Body of pancreas (tissue), 4 donors: ENCODE measurements at places on chromosomes 6 and 20.

- peak; percentile 80 for DNase-seq
These were observed 69.8 kb upstream of the FAM184A start for GRCh38 chr6:119148098-119148824.

DNA sequence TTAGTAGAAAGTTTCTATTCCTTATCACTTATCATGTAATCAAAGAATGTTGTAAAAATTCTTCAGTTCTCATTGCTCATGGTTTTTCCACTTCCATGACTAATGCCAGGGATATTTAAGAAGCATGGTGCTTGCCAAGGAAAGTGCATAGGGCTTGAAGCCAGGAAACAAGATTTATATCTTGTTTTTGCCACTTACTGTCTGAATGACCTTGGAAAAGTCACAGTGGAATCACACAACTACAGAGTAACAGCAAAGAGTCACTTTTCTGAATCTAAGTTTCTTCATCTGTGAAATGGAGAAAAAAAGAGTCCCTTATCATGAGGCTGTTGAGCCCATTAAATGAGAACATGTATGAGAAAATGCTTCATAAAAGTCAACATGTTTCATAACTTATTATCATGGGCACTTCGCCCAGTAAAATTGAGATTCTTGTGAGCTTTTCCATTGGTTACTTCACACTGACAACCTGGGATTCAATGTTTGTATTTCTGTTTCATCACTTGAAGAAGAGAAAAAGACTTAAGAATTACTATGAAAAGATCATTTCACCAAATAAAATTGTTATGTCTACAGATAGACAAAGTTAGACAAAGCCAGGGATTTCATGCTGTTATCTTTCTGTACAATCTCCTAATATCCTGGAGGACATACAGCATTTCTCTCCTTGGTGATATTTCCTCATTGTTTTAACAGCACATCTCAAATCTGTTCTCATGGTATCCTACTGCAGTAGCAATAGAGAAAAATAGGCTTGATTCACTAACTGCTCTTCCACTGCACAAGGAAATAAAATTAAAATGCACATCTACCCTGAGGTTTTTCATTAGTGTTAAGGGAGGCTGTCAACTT, 7.6 kb upstream of the BMP5 start:
- DNase-seq, result no peak

- DNase-seq, result no peak
These were observed 8.4 kb downstream of the BTBD9 start for GRCh38 chr6:38631186-38631783.

DNA sequence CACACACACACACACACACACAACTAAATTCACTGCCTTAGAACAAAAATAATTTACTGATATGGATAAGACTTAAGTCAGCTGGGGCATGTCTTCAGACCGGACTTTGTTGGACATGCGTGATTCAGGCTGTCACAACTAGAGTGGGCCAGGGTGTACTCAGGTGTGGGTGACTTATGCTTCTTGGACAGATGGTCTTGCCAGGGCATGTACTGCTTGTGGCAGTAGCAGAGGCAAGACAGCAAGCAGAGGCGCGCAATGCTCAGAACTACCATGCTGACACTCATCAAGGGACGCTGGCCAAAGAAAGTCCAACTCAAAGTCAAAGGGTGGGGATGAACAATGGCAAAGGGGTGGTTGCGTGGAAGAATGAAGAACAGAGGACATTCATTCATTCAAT, 437.5 kb downstream of the CBLN4 start:
- no peak for DNase-seq

DNA sequence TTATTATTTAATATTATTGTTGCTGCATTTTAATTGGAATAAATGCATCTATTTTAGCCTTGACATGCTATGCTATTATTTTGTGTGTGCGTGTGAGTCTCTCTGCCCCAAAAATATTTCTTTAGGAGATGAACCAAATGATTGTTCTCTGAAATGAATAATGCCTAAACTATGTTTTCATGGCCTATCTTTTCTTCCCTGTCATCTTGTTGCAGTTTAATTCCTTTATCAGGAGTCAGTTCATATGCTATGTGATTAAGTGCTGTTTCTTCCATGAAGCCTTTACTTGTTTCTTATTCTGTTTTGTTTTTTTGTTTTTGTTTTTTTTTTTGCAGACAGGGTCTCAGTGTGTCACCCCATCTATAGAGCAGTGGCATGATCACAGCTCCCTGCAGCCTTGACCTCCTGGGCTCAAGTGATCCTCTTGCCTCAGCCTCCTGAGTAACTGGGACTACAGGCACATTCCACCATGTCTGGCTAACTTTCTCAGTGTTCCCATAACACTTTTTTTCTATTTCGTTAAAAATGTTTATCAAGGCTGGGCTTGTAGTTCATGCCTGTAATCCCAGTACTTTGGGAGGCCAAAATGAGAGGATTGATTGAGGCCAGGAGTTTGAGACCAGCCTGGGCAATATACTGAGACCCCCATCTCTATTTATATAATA, 25.7 kb downstream of the TPX2 start:
- DNase-seq, result no peak

GRCh38 chr6:154509421-154510143, 903 bp downstream of the CNKSR3 start:
- peak; percentile 55 for DNase-seq

DNA sequence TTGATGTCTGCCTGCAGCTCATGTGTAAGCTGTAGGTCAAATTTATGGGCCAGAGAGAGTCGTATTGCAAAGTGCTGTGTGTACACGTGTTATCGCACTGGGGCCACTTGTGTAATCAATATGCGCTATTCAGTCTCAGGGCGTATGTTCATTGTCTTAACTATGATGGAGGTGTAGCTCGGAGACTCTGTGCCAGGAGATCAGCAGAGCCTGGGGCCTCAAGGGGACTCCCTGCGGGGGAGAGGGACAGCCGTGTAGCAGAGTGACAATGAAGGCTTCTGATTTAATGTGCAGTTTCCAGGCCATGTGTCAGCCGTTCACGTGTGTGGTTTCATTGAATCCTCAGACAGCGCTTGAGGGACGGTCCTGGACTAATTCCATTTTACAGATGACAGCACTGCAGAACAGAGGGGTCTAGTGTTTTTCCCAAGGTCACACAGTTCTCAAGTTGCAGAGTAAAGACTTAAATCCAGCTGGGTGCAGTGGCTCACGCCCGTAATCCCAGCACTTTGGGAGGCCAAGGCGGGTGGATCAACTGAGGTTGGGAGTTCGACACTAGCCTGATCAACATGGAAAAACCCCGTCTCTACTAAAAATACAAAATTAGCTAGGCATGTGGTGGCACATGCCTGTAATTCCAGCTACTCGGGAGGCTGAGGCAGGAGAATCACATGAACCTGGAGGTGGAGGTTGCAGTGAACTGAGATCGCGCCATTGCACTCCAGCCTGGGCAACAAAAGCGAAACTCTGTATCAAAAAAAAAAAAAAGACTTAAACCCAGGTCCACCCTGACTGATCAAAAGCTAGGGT, 242.5 kb downstream of the PREX1 start:
- DNase-seq, result no peak

DNA sequence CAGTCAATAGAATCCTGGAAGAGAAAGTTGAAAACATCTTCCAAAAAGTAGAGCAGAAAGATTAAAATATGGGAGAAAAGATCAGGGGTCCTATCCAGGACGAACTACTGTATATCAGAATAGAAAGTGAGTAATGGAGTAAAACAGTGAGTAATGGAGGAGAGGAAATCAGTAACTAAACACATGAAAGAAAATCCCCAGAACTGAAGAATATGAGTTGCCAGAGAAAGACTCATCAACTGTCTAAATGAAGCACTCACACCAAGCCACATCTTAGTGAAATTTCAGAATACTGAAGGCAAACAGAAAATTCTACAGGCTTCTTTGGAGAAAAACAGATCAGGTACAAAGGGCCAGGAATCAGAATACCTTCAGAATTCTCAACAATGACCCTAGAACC, 14.9 kb downstream of the IL17A start:
- no peak for DNase-seq

DNA sequence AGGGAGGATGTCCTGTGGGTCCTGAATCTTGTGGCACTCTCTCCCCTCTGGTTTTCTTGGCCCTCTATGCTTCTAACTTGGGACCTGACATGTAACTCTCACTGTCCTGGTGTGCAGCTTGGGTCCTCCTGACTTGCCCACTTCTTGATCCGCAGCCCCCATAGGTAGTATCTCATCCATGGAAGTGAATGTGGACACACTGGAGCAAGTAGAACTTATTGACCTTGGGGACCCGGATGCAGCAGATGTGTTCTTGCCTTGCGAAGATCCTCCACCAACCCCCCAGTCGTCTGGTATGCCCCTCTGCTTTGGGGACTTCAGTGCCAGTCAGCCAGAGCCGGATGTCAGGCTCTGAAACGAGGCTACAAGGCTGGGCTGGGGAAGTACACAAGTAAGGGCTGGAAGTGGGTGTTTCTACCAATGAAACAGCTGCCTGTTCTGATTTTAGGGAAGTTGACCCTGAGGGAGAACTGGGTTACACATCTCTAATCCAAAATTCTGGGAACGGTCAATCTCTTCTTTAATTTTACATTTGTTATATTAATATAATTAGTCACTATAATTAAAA, 641 bp downstream of the DBNDD2 start:
- DNase-seq, result peak; percentile 25

DNA sequence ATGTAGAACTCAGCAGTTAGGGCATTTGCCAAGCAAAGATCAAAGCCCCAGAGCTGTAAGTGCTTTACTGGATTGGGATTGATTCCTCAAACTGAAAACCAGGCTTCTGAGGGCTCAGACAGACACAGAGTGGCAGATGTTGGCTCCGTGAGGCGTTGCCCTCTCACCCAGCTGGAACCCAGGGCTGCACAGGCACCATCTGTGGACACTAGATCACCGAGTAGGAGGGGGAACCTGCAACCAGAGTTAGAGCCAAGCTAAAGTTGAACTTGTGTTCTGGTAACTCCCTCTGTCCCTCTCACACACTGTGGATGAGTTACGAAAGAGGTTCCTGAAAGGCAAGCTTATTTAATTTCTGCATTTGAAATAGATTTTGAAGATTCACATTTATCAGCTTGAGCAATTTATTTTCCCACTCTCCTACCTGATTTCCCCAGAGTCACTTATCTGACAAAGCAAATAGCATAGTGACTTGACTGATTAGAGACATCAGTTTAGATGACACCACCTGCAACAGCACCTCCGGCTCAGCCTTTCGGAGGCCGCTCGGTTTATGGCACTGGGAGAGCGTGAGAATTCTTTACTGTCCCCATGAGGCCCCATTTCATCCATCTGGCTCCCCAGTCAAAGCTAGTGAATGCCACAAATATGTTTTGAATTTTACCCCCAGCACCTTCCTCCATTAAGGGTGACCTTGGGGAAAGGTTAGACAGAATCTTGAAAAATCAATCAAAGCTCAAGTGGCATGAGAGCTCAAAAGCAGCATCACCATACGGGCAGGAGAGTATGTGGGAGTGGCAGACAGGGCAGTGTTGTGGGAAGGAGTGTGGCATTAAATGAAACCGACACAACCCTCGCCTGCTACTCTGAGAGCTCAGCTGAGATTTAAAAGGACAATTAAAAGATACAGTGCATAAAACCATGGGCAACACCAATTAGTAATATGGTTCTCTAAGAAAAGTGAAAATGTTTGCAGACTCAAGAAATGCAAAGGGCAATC, 48.5 kb downstream of the RPF2 start:
- DNase-seq, result no peak

- DNase-seq, result no peak
These were observed 36.7 kb downstream of the PXDC1 start for GRCh38 chr6:3714768-3715167.

GRCh38 chr20:42484335-42484734, 705.4 kb downstream of the PTPRT start:
- DNase-seq, result no peak

DNA sequence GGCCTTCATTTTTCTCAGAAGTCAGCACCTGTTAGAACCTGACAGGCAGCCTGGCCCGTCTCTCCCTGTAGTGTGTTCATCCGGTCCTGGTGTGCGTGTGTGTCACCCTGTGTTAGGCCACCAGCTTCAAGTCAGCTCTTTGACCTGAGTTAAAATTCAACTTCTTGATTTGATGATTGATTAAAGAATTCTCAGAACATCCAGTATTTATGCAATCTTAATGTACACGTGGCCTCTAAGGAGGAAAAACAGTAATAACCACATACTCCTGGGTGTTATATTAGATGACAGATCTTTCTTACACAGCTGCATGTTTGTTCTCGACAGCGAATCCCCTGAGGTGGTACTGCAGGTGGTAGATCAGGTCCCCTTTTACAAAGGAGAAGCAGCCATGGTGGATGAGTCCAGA, 19.1 kb upstream of the TMEM217 start:
- DNase-seq, result no peak

- DNase-seq, result no peak
These were observed 124.0 kb downstream of the OGFRL1 start for GRCh38 chr6:71412559-71413140.

GRCh38 chr6:54621285-54621684, 225.3 kb upstream of the FAM83B start:
- DNase-seq, result no peak

DNA sequence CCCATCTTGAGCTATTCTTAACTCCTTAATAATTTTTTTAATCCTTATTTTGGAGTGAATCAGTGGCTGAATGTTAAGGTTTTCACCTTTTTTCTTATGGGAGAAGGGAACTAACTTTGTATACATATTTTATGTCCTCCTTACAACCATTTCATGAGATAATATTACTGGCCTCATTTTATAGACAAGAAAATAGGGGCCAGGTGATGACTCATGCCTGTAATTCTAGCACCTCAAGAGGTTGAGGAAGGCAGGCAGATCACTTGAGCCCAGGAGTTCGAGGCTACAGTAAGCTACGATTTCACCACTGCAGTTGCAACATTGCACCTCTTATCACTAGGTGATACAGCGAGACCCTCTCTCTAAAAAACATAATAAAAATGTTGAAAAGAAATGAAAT, 128.7 kb downstream of the TMEM242 start:
- no peak for DNase-seq

GRCh38 chr6:26576407-26576843, 20.3 kb upstream of the ABT1 start:
- DNase-seq, result no peak

GRCh38 chr20:47274401-47275108, 81.9 kb downstream of the ZMYND8 start:
- no peak for DNase-seq

GRCh38 chr20:38267296-38267695, 6.8 kb upstream of the KIAA1755 start:
- no peak for DNase-seq

GRCh38 chr6:44169154-44169553, 10.5 kb downstream of the CAPN11 start:
- DNase-seq, result no peak

DNA sequence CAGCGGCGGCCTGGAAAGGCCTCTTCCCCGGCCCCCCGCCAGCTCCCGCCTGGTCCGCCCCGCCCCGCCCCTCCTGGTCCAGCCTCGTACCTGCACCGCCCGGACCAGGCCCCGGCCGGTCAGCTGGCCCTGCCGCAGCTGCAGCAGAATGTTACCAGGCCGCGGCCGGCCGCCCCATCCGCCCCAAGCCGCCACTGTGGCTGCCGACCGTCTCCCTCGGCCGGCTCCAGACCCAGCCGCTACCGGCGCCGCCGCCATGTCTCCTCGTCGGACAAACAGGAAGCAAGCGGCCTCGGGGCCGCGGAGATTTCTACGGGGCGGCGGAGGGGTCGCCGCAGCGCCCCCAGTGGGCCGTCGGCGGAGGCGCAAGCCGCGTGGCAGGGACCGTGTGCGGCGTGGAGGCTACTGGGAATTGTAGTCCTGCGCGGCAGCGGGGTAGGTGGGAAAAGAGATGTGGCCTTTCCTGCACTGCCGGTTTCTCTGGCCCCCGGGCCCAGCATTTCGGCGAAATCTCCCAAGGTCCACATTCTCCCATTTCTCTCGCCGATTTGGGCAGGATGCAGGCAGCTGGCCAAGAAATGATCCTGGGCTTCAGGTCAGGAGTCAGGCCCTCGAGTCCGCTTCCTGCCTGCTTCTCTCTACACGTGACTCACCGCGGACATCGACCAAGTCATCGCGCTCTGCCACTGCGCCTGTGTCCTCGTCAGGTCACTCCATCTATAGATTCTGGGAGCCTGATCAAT, at the start of gene TRPC4AP:
TRPC4AP (minus strand) TSS at position 284 of the 743 bp plus-strand sequence; CDS start at position 258, 26 bp downstream.
- DNase-seq, result peak; percentile 90
